Cerebellum (tissue), 4 donors: ENCODE measurements at places on chromosomes 12 and 14. TPM values are rescaled to one million over a fixed set of nuclear protein-coding genes. Genes with fewer than 3 reads are reported as not detected.

The OR6C68 gene
- not detected for total RNA-seq

The A2M gene
- 61.8 TPM for total RNA-seq

The PTCSC3 gene
- not detected for total RNA-seq

The CARMIL3 gene
- 34.0 TPM for total RNA-seq

The ADAM20 gene
- total RNA-seq, result 7.1 TPM

The RPGRIP1 gene
- 6.0 TPM for total RNA-seq

The TPPP2 gene
- not detected for total RNA-seq

The MSRB3 gene
- total RNA-seq, result 7.0 TPM

The BDKRB1 gene
- not detected for total RNA-seq
